ENCODE measurements at places on chromosomes 12 and 14.

GRCh38 chr14:53894456-53894855, 62.2 kb downstream of the BMP4 start:
- DNase-seq, result no peak

DNA sequence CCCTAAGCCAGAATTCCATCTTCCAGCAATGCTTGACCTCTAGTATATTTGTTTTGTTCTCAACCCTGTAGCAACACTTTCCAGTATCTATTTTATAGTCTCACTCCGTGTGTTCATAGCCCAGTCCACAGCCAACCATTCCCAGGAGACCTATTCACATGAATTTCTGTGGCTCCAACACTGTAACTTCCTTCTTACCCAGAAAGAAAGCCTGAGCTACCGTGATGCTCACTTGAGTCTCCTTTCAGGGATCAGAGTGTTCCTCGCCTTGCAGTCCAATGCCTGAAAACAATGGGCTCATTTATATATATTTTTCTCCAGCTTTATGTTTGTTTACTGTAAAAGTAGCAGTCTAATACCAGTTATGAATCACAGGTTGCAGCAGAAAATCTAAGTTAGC, 645.0 kb upstream of the NOVA1 start:
- no peak for DNase-seq

GRCh38 chr12:67925552-67925951, 63.7 kb upstream of the IFNG-AS1 start:
- DNase-seq, result no peak

GRCh38 chr14:61438497-61438859, 117.1 kb downstream of the PRKCH start:
- DNase-seq, result no peak

DNA sequence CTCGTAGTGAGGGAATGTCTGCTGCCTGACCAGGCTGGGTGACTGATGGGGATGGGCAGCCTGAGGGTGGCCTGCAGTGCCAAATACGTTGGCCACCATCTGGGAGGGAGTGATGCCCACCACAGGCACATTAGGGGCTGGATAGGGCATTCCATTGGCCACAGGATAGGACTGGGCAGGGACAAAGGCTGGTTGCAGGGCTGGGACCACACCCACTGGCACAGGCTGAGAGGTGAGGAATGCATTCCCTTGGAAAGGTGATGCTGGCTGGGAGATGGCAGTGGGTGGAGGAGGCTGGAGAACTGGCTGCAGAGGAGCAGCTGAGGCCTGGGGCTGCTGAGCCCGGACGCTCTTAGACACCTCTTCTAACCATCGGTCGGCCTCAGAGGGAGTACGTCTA, 39.5 kb downstream of the PAPLN start:
- DNase-seq, result no peak

- no peak for DNase-seq
Observed at GRCh38 chr12:132610866-132611602, 652 bp upstream of the LRCOL1 start.

DNA sequence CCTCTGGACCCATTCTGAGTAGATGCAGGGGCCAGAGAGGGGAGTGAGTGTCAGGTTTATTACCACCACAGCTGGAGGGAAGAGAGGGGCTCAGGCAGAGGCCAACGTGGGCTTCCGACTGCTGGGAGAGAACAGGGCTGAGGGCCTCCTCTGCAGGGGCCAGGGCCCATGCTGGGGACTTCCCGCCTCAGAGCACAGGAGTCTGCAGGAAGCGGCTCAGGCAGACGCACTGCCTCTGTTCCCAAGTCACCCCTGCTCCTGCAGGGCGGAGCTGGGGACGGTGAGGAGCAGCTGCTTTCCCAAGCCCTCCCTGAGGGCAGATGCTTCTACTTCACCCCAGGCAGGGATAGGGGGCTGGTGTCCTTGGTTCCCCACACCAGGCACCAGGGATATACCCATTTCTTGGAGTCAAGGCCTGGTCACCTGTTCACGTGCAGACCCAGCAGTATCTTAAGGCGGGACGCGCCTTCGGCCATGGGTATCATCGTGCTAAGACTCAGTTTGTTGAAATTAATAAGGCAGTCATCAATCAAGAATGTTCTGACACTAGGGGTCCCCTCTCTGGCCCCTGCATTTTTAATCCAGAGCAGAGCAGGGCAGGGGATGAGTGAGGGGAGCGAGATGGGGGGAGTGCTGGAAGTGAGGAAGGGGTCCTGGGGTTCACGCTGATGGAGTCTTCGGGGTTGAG, 100.0 kb downstream of the PIWIL1 start:
- peak; percentile 37 for DNase-seq

- no peak for DNase-seq
Observed at GRCh38 chr12:62769076-62769619, 165.8 kb downstream of the PPM1H start.

DNA sequence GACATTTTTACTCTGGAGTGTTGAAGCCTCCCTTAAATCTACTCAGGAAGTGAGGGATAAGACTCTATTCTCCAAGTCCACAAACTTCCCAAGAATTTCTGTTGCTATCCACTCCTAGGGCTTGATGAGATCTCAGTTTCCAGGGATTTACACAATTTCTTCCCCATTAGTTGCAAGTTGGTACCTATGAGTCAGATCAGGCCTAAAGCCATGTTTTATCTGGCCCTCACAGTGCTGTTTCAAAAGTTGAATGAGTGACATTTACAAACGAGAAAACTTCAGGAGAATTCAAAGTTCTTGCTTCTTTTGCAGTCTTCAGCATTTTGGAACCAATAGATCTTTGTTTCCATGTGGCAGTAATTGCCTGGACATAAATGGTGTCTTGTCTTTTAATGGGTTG, 156.4 kb upstream of the SYT10 start:
- no peak for DNase-seq

DNA sequence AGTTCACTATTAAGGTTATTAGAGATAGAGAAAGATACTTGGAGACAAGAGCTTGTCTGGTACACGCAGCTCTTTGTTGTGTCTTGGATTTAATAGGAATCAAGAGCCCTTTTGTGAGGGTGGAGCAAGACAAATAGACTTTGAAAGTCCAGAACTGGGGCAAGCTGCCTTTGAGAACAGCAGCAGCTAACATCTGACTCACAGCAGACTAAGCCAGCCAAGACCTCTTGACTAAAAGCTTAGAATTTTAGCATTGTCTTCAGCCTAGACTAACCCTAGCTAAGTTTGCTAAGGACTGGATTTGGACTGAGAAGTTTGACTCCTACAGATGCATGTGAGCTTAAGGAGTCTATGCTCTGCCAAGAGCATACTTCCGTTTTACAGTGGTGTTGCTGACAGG, 201.9 kb upstream of the RBM19 start:
- no peak for DNase-seq

- DNase-seq, result no peak
Observed at GRCh38 chr12:116343331-116343884, 65.9 kb upstream of the MED13L start.

- DNase-seq, result no peak
Observed at GRCh38 chr12:14026537-14026936, 45.1 kb upstream of the GRIN2B start.

GRCh38 chr12:111404362-111405148, 1.2 kb upstream of the SH2B3 start:
- no peak for DNase-seq

- no peak for DNase-seq
Observed at GRCh38 chr14:21527318-21527679, 1.2 kb upstream of the SALL2 start.

DNA sequence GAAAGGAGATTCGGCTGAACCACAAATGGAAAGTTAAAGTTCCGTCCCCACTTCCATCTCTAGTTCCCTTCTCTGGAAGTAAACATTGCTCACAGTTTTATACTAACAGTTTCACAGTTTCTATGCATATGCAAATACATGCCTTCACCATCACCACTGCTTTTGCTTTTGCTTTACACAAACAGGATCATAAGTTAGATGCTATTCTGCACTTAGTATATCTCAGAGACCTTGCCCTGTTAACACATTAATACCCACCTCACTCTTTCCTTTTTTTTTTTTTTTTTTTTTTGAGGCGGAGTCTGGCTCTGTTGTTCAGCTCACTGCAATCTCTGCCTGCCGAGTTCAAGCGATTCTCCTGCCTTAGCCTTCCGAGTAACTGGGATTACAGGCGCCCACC, 890 bp downstream of the TEP1 start:
- DNase-seq, result no peak

DNA sequence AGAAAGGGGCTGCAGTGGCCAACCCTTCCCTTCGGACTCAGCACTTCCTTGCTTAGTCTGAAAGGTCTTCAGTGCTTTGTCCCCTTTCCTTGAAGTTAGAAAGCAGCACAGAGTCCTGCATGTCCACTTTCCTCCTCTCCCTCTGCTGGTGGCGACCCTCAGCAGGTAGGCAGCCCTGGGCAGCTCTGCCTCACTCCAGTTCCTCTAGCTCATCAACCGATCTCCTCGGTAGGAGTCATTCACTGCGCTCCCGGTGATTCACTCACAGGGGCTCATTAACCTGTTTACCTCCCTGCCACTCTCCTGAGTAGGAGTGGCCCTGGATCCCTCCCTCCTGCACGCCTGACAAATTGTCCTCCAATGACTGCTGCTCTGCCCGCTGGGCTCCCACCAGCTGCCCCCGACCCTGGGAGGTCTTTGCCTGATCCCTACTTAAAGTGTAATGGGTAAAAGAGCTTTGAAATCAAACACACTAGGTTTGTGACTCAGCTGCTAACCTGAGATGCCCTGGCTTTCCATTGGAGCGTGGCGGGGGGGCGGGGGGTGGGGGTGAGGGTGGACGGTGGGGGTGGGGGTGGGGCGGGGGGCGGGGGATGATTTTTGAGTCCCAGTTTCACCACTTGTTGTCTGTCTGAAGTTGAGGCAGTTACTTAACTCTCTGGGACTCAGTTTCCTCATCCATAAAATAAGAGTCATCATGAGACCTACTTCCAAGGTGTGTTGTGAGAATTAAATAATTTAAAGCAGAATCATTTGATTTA, 4.2 kb downstream of the SCNN1A start:
- peak; percentile 98 for DNase-seq

DNA sequence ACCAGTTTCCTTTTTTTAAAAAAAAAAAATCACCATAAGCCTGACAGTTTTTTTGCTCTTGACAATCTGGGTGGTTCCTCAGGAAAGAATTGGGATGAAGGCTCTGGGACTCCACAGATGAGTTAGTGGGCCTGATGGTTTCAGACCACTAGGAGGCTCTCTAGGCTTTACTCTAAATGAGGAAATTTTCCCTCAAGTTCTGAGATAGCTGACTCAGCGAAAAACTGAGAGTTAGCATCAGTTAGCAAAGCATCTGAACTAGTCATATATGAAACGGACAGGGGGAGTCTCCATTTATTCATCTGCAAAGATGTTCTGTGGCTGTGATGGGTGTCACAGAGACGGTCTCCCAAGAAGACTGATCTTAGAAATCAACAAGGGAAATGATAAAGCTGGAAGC, 314.3 kb upstream of the OR4E1 start:
- DNase-seq, result no peak

GRCh38 chr14:33781236-33781635, 169.6 kb downstream of the EGLN3 start:
- DNase-seq, result no peak

DNA sequence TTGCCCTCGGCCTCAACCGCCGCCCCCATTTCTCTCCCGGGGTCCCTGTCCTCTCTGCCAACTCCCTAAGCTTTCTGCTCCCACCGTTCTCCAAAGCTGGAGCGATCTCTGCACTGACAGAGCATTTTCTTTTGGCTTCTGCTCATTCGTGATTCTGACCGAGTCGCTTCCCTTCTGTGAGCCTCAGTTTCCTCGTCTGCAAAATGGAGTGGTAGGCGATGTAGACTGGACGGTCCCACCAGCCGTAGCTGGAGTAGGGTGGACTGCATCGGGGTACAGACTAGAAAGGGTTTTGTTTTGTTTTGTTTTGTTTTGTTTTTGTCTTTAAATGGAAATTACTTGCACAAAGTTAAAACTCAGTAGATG, 2.4 kb downstream of the VSX2 start:
- DNase-seq, result no peak

DNA sequence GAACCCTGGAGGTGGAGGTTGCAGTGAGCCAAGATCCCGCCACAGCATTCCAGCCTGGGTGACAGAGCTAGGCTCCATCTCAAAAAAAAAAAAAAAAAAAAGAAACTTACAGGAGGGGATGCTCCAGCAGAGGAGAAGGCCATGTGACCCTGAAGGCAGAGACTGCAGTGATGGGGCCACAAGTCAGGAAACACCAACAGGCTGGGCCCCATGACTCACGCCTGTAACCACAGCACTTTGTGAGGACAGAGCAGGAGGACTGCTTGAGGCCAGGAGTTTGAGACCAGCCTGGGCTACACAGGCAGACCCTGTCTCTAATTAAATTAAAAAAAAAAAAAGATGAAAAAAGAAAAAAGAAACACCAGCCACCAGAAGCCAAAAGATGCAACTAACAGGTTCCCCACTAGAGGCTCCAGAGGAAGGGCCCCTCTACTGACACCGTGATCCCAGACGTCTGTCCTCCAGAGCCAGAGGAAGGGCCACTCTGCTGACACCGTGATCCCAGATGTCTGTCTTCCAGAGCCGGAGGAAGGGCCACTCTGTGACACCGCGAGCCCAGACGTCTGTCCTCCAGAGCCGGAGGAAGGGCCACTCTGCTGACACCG, 9.1 kb upstream of the GLT1D1 start:
- DNase-seq, result no peak

DNA sequence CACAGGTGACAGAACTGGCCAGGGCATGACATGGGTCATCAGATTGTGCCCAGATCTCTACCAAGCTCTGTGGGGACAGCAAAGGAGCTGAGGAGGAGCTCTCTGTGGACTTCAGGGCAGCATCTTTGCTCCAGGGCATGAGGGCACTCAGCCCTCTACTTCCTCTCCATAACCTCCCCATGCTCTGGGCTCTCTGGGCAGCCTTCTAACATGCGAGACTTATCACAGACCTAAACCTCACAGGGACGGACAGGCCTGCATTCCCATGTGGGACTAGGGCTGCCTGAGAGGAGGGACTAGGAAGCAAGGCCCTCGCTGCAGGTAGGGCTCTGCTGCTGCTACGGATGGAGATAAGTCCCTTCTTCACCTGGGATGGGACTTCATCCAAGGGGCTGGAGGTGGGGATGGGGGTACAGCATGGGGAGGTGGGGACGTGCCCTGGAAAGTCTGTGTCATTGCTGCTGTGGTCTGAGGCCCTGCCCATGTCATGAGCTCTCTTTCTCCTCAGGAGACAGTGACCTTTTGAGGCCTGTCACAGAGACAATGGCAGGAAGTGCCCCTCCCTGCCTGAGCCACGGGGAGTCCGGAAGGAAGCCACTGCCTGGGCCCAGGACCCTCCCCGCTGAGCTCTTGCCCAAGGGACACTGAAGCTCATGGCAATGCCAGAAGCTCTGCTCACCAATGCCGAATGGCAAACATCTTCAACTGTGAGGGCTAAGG, 44.1 kb downstream of the PITPNM2 start:
- DNase-seq, result no peak

Data from RWPE2 (cell line).